Esophagus muscularis mucosa (tissue), 4 donors: ENCODE measurements at places on chromosomes 4 and X.

DNA sequence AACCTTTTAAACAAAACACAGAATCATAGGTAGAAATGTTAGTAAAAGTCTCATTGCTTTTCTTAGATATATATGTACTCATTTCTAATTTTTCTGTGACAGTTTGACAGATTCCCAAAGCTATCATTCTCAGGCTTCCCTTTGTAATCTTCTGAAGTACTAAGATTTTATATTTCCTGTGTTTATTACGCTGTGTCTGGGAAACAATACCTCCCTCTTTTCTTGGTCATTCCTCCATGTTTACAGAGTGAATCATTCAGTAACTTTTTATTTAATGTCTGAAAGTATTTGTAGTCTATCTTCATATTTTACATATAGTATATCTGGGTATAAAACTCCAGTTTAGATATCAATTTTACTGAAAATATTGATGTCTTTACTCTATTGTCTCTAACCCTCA lies 1826.3 kb upstream of the IGFBP7 start:
- H3K4me1 ChIP-seq, result no peaks in the 10 kb centered on the region
- no peak overlapping the region for H3K4me3 ChIP-seq
- H3K36me3 ChIP-seq, result no peaks in the 10 kb centered on the region
- no peak overlapping the region for H3K27ac ChIP-seq

- no peak for DNase-seq
- H3K27ac ChIP-seq, result no peak overlapping the region
- H3K36me3 ChIP-seq, result no peaks in the 10 kb centered on the region
- peaks cover 5% of the 10 kb centered on the region for H3K4me1 ChIP-seq
- no peaks in the 10 kb centered on the region for H3K27me3 ChIP-seq
- no peak overlapping the region for H3K4me3 ChIP-seq
Observed at GRCh38 chr4:75142850-75143249, 209.9 kb downstream of the PARM1 start.

GRCh38 chrX:129750971-129751370 lies 12.2 kb downstream of the XPNPEP2 start:
- no peak overlapping the region for H3K4me3 ChIP-seq
- H3K4me1 ChIP-seq, result no peaks in the 10 kb centered on the region
- DNase-seq, result no peak
- no peaks in the 10 kb centered on the region for H3K27me3 ChIP-seq

GRCh38 chr4:5474756-5475155 lies 233.6 kb downstream of the EVC2 start:
- H3K36me3 ChIP-seq, result no peaks in the 10 kb centered on the region
- no peaks in the 10 kb centered on the region for H3K27me3 ChIP-seq
- no peak for DNase-seq

DNA sequence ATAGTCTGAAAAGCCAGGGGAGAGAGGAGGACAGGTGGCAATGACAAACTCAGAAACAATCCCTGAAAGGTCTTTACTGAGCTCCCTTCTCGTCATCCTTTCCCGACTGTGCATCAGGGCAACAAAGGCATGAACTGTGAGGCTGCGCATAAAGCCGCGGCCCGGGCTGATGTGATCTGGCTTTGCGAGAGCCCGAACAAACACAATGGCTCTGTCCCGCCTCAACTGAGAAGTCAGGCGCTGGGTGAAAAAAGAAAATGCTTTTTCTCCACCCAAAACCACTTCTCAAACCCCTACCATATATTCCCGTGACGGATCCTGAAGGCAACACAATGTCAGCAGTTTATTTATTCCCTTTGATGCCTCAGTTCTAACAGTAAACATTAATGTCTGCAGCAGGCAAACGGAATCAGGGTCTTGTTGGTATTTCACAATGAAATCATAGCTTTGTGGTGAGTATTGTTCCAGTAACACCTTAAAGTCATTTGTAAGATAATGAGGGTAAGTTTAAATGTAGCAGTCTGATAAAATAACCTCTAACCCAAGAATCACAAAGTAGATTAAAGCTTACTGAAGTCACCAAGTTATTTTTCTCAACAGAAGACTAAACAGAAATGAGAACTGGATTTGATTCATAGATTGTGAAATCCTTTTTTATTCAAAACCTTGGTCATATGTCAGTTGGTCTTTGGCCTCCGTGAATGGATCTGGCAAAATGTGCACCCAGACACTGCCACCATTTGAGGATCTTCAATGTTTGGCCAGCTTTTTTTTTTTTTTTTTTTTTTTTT lies 67.4 kb downstream of the APBB2 start:
- no peak for DNase-seq
- H3K27ac ChIP-seq, result peak overlapping the region; percentile 84
- H3K4me3 ChIP-seq, result no peak overlapping the region
- peaks cover 67% of the 10 kb centered on the region for H3K4me1 ChIP-seq
- H3K27me3 ChIP-seq, result no peaks in the 10 kb centered on the region
